ENCODE measurements at places on chromosomes 5 and 9.

GRCh38 chr5:84085387-84086041 is 299.2 kb downstream of the EDIL3 start:
- DNase-seq: no peak

- no peak for DNase-seq
These were observed 92.5 kb downstream of the ELAVL2 start for GRCh38 chr9:23733495-23734078.

DNA sequence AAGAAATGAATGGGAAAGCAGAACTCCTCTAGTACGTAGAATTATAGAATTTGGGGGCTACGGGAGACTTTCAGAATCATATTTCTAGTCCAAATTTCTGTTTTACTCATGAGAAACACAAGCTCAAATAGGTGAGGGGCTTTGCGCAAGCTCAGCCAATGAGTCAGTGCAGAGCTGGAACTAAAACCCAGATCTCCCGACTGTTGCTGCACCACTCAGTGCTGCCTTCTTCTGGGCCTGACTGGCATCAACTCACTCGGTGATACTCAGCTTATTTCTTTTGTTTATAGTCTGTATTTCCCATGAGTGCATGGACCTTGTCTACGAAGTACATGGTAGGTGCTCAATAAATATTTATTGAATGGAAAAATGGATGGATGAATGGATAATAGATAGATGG is 280.2 kb downstream of the CDK5RAP2 start:
- no peak for DNase-seq

DNA sequence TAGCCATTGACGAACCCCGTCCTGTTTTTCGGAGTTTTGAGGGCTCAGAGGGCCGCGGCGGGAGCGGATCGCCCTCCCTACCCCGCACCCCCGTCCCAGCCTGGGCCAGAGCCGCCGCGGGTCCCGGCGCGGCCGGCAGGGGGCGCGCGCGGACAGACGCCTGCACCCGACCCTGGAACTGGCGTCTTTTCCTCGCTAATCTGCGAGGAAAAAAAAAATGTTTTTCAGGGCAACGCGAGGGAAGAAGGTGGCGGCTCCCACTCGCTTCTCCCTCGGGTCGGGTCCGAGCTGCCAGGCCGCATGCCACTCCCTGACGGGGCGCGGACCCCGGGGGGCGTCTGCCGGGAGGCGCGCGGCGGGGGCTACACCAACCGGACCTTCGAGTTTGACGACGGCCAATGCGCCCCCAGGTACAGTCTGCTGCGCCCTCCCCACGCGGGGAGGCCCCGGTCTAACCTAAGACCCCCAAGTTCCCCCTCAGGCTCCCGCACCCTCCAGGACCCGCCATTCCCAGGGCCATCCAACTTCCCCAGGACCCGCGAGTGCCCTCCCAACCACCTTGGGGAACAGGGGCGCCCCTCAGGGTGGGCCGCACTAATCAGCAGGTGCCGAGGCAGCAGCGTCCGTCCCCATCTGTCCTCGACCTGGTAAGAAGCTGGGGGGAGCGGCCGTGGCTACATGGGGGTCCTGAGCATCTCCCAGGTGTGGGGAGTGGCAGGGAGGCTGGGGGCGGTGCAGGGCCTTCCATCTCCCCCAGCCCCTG is at the start of gene KCNT1:
Gene KCNT1, plus strand, starts transcription at position 227 of the 763 bp plus-strand sequence. Its CDS starts 74 bp downstream, at position 301.
- peak; percentile 45 for DNase-seq

DNA sequence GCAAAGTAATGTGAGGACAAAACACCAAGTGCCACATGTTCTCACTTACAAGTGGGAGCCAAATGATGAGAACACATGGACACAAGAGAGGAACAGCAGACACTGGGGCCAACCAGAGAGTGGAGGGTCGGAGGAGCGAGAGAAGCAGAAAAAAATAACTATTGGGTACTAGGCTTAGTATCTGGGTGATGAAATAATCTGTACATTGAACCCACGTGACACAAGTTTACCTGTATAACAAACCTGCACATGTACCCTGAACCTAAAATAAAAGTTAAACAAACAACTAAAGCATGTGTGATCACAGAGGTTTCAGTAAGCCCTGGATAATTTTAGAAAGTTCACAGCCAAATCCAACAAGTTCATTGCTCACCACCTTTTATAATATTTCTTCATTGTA is 160.1 kb downstream of the TENT4A start:
- no peak for DNase-seq
